ENCODE measurements at places on chromosomes 13 and 19.
A peak's percentile ranks its signal among the peaks of the same experiment; 100 is the strongest.

DNA sequence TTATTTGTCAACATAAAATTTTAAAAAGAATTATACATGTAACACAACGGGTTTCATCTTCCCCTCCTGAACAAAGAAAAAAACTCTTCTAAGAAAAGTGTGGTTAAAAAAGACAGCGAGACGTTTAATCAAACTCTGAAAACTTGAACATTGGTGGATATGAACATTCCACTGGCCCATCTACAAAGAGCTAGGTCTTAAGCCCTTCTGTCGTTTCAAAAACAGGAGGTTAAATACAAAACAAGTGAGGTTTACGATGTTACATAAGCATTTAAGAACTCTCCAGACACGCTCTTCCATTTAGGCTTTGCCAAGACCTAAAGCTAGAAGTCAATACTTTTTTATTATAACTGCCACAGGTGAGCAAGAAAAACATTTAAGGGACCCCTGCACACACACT, 9.4 kb upstream of the DOCK9 start:
- DNase-seq, result no peak

DNA sequence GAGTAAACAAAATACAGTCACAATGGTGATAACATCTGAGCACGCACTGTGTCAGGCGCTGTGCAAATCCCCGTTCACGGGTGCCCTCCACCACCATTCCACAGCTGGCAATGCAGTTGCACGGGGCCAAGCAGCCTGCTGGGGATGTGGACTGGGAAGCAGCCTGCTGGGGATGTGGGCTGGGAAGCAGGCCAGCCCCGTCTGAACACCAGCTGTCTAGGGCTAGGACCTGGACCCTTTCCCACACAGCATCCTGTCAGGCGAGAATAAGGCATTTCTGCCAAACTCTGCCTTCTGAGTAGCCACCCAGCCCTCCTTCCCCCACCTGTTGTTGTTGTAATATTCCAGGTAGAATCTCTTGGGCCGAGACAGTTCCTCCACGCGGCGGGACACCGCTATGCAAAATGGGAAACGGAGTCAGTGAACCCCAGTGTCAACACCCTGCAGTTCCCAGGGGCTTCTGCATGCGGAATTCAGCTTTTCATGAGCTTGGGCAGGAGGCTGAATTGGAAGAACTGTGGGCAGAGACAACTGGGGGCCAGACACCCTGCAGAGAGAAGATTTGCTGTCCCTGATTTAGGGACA, 27.8 kb upstream of the MIER2 start:
- no peak for DNase-seq

GRCh38 chr19:5150902-5151741, 182.2 kb downstream of the KDM4B start:
- DNase-seq, result no peak

DNA sequence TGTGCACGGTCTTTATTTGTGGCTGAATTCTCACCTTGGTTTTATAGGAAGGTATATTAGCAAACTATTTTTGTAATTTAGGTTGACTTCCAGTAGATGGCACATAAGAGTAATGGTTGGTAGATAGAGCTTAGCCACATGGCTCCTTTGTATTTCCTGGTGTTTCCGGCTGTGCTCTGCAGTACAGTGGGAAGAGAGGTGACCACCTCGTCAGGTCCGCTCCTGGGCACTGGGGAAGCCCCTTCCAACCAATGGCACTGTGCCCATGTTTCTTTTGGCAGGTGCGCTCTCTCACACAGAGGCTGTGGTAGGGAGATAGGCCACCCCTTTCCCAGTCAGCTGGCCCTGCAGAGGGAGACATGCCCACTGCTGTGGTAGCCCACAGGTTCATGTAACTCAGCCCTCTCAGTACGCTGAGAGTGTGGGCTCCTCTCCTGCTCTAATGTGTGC, 74.3 kb upstream of the ATP12A start:
- peak; percentile 7 for DNase-seq

DNA sequence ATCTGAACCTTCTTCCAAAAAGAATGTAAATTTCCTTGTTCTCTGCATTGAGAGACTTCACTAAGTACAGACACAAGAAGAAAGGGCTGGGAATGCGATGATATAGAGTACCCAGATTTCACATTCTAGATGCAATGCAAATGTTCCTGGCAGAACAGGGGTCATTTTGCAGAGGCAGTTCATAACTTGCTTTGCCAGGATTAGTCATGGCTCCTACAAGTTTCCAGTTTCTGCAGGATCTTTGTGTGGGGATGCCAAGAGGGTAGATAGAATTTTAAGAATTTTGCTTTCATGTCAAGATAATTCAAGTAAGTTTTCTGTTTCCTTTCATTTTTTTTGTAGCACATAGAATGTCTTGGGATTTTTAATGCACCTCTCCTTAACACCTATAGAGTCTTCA, 181.2 kb downstream of the FGF9 start:
- no peak for DNase-seq

- DNase-seq, result no peak
Measured at GRCh38 chr13:24116131-24116530, 44.4 kb upstream of the SPATA13 start.

- DNase-seq, result no peak
Measured at GRCh38 chr19:16518483-16519229, 22.5 kb downstream of the C19orf44 start.

DNA sequence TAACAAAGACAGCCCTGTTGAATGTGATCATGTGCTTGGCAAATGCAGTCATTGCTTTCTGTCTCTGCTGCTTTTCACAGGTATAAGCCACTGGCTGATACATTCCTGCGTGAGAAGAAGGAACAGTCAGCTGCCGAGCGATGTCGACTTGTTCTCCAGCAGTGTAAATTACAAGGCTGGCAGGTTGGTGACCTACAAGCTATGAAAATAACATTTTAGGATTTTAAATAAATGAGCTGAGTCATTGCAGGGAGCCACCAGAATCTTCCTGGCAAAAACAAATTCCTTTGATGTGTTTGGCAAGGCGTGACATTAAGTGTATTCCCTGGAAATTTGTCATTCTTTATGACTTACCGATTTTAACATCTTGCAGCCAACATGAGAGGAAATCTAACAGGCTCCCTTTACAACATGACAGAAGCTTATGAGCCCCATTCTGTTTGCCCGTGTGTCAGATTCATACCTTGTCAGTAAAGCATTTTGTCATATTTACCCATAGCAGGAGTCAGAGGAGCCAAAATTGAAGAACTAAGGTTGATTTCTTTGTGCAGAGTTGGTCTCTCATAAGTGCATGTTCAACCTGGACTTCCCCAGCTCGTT, 471.4 kb downstream of the MYO16 start:
- no peak for DNase-seq

GRCh38 chr13:50672025-50672424, 171.5 kb downstream of the DLEU7 start:
- DNase-seq, result peak; percentile 73

- no peak for DNase-seq
Measured at GRCh38 chr13:106506286-106506685, 29.2 kb downstream of the EFNB2 start.

DNA sequence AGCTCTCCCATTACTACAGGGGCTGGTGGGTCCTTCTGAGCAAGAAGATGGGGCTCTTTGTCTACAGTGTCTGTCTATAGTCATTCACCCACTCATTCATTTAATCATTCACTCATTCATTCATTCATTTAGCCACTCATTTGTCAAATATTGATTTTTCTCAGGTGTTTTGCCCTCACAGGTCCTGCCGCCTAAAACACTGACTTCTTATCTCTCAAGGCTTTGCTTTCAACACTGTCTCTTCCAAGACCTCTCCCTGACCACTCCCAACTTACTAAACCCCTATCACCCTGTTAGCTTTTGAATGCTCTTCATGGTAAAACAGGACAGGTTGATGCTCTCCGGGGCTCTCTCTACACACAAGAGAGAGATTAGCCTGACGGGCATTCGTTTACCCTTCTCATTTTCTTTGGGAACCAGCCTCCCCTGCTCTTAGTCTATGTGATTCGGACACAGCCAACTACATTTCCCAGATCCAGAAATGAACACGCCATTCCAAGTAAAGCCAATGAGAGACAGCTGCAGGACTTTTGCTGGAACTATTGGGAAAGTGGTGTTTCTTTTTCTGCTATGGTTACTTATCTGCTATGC, 22.7 kb downstream of the FAM187B start:
- no peak for DNase-seq

GRCh38 chr13:83531022-83531421, 351.3 kb downstream of the SLITRK1 start:
- DNase-seq, result no peak

- DNase-seq, result no peak
Measured at GRCh38 chr19:21434967-21435544, 38.1 kb downstream of the ZNF493 start.

DNA sequence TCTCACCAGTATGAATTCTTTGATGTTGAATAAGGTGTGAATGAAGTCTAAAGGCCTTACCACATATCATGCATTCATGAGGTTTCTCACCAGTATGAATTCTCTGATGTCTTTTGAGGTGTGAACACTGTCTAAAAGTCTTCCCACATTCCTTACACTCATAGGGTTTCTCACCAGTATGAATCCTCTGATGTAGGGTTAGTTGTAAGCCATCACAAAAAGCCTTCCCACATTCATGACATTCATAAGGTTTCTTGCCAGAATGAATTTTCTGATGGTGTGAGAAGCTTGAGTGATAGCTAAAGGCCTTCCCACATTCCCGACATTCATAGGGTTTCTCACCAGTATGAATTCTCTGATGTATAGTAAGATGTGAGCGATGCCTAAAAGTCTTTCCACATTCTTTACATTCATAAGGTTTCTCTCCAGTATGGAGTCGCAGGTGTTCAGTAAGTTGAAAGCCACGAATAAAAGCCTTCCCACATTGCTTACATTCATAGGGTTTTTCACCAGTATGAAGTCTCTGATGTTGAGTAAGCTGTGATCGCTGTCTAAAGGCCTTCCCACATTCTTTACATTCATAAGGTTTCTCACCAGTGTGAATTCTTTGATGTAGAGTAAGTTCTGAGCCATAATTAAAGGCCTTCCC, 27.7 kb downstream of the ZNF461 start:
- DNase-seq, result peak; percentile 2

- DNase-seq, result no peak
Measured at GRCh38 chr13:77725071-77725470, 27.6 kb downstream of the SLAIN1 start.

DNA sequence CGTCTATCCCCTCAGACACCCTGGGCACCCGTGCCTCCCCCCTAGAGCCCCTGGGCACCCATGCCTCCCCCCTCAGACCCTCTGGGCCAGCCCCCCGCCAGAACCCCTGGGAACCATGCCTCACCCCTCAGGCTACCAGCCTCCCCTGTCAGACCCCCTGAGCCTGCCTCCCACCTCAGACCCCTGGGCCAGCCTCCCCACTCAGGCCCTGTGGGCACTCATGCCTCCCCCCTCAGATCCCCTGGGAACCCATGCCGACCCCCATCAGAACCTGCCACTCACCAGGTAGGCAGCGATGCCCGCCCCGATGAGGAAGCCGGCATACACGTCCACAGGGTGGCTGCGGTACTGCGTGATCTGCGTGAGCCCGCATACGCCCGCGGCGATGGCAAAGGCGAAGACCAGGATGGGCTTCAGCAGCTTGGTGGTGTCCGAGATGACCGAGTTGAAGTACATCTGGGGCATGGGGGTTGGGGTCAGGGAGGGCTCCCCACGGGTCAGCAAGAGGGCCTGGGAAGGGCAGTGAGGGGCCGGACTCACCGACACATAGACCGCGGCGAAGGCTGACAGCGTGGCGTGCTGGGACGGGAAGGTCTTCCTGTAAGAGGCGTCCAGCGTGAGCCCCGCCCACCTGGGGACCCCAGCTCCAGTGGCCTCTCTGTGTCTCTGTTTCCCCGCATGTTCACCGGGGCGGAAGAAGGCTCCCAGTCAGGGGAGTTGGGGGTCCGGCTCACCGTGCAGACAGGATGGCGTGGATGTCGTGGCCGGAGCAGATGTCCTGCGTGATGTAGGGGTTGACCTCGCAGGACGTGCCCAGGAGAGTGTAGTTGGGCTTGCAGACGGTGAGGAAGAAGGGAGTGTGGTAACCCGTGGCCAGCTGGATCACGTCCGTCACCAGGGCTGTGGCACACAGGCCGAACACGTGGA, 7.3 kb downstream of the PLPPR3 start:
- no peak for DNase-seq

- DNase-seq, result no peak
Measured at GRCh38 chr19:36059180-36059910, 4.6 kb downstream of the WDR62 start.

- DNase-seq, result no peak
Measured at GRCh38 chr13:95341441-95341840, 40.2 kb upstream of the ABCC4 start.

GRCh38 chr19:8307400-8307964, 676 bp downstream of the CD320 start:
- DNase-seq, result no peak

- no peak for DNase-seq
Measured at GRCh38 chr13:85521657-85522056, 277.6 kb downstream of the SLITRK6 start.

DNA sequence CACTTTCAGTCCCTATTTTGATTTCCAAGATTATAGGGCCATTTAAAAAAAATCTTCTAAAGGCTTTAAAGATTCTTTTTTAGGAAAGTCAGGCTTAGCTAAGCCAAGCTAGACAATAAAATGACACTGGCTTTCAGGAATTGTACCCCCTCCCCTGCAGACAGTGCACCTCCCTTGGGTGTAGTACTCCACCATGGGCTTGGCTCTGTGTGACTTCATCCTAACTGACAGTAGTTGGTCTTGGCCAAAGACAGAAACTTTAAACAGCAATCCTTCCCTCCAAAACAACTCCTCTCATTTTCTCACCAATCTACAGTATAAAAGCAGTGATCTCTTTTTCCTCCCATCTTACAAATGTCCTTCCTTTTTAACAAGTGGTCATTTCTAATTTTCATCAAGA, 283.0 kb downstream of the DNAJC15 start:
- DNase-seq, result no peak

DNA sequence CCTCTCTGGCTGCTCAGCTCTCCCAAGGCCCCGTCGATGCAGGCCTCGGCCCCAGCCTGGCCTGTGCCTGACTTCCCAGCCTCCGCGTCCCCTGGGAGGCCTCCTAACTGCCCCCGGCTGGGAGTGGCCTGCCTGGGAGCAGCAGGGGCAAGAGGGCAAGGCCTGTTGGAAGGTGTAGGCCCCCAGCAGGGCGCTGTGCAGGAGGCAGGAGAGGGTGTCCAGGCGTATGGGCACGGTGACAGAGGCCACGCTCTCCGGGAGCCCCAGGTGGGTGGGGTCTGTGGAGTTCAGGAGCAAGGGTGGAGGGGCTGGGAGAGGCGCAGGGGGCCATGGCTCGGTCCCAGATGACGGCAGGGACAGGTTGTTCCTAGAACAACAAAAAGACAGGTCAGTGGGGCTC, 1.2 kb downstream of the C19orf84 start:
- DNase-seq, result no peak

DNA sequence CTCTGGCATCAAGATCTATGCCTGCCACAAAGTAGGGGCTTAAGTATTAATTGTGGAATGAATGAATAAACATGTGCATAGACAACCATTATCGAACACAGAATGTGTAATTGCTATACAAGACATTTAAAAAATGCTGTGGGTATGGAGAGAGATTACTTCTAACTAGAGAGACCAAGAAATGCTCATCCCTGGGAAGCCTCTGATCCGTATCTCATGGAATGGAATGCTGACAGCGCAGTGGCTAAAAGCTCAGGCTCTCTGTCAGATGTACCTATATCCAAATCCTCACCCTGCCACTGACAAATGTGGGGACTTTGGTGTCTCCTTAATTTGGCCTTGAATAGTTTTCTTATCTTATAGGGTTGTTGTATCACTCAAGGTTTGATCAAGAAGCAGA, 22.7 kb upstream of the MBNL2 start:
- DNase-seq, result no peak

Data from suppressor macrophage (primary cell).